Globus pallidus (tissue), 1 donor: ENCODE measurements at places on chromosomes 5 and 9.

GRCh38 chr5:105238561-105238960, 1676.0 kb upstream of the NUDT12 start:
- no peak for DNase-seq

DNA sequence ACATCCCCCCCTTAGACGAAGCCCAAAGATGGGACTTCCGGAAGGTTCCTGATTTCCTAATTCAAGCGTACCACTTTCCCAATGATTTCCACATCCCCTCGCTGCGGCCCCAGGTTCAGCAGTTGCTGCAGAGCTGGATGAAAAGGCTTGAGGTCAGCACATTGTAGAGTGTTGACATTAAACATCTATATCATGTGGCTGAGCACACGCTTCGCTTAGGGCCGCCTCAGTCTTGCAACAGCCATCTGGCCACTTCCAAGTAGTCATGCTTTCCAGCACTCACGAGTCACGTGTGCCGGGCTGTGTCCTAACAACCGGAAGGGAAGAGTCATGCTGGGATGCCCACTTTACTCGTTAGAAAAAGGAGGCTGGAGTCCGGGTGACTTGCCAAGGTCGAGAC, 340.6 kb upstream of the IRX4 start:
- no peak for DNase-seq

GRCh38 chr5:65213921-65214525, 267.7 kb downstream of the ADAMTS6 start:
- DNase-seq: no peak

DNA sequence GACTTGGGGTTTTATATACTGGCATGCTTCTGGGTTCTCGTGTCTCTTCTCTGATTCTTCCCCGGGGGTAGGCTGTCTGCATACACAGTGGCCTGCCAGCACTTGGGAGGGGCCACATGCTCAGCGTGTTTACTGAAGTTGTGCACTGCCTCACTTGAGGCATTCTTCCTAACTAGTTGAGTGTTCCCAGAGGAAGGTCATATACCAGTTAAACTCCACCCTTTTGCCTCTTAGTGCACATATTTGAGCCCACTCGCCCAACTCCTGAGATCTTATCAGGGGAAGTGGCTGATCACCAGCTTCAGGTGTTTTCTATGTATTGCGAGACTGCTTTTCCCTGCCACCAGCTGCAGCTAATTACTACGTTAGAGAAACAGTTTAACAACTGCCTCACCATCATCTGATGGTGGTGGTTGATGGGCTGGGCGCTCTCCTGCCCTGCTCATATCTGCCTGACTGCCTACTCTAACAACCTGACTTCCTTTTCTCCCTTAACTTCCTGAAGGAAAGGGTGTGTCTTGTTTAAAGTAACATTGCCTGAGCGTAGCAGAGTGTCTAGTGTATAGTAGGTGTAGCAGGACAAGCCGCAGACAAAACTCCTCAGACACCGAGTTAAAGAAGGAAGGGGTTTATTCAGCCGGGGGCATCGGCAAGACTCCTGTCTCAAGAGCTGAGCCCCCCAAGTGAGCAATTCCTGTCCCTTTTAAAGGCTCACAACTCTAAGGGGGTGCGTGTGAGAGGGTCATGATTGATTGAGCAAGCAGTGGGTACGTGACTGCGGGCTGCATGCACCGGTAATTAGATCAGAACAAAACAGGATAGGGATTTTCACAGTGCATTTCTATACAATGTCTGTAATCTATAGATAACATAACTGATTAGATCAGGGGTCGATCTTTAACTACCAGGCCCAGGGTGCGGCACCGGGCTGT, 60.1 kb upstream of the CLINT1 start:
- no peak for DNase-seq

DNA sequence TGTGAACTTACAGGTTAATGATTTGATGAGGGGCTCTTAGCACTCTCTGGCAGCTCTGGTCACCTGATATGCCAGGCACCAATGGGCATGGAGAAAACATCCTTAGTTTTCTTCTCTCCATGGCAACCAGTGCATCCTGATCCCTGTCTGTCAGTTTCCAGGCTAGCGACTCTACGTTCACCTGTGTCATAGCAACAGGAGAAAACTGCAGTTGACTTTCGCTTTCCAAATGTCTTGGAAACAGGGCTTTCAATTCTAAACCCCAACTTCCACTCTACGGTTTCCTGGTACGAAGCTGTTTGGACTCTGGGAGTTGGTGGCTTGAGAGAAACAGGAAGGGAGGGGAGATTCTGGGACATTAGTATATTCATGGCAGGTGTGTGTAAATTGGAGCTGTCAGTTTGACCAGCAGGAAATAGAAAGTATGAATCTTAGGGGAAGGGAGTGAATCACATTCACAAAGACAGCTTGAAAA, 74.4 kb downstream of the SLC28A3 start:
- no peak for DNase-seq

DNA sequence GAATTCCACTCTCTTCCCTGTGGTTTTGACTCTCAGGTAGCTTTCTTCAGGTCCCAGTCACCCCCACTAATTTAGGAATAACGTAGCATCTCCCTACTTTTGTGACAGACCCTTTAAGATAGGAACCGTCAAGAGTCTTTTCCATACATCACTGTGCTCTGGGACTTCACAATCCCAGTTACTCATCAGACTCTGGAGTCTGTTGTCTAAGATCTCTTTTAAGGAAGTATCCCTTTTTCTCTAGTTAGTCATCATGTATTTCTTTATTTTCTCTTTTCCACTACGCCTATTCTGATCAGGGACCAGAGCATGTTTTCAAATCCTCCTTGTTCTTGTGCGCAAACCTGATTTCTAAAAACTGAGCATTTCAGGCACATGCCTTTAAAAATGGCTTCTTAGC, 143.0 kb downstream of the GOLPH3 start:
- no peak for DNase-seq

GRCh38 chr5:163916861-163917260, 411.4 kb downstream of the MAT2B start:
- DNase-seq: no peak

DNA sequence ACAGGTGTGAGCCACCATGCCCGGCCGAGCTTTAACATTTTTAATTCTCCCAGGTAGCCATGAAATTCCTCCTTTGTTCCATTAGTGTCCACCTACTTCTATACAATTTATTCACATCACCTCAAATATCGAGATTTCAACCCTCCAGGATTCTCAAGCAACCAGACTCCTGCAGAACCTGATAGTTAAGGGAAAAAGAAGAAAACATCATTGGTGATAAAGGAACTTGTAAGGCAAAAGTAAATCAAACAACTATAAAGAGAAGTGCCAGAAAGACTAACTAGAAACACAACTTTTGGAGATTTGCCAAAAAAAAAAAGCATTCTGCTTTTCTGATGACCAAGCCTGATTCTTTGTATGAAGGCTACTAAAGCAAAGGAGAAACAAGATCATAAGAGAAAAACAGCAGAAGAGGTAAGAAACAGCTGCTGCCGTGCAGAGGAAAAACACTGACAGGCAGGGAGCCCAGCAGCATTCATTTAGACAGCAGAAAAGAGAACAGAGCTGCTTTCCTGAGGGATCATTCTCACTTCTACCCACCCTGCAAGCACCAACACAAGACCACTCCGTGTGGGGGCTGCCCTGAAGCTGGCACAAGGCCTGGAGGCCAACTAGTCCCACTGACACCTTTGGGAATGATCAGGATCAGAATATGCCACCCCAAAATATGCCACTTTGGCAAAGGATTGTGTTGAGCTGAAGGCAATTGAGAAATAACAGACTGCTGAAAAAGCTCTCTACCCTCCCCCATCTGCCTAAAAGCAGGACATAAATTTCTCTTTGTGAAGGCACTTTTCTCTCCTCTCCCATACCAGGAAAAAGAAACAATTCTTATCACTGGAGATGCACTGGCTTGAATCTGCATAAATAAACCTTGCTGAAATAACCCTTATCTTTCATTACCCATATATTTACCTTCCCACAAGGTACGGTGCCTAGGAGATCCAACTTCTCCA, 75.1 kb downstream of the ALDH7A1 start:
- peak; percentile 29 for DNase-seq

- no peak for DNase-seq
Measured at GRCh38 chr5:94397508-94397907, 220.9 kb downstream of the KIAA0825 start.

DNA sequence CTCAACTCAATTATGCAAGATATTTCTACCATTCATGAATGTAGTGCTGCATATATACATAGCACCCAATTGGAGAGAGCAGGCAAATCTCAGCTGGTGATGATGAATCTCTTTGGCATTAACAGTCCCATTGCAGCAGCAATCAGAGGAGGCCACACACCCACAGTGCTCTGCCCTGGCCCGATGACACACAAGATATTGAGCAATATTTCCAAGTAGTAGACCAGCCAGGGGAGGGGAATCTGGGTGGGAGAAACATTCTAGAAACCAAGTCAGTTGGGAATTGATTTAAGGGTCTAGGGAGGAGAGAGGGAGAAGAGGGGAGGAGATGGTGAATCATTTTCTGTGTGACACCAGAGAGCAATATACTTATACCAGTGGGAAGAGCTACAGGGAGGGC, 14.9 kb upstream of the C5orf63 start:
- DNase-seq: no peak

- DNase-seq: no peak
Measured at GRCh38 chr5:171093598-171093997, 215.4 kb upstream of the TLX3 start.

DNA sequence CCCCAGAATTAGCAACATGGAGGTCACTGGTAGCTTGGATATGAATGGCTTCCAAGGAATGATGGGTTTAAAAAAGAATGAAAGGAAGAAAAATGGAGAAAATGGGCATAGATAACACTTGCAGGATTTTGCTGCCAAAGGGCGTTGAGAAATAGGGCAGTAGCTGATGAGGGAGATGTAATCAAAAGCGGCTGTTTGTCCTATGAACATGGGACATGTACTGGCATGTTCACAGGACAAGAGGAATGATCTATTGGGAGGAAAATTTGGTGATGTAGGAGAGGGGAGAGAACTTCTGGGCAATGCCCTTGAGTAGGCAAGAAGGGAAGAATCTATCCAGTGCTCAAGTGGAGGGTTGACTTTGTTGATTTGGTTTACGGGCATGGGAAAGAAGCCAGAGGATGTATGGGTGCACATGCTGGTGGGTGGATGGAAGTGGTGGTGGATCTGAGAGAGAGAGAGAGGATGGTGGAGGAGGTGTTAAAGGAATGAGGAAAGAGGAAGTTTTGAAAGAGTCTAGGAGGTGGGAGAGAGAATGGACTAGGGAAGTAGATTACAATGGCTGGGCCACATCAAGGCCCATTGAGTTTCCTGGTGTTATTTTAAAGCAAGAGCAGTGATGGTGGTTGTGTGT, 115.1 kb upstream of the MVB12B start:
- DNase-seq: no peak

GRCh38 chr5:15574806-15575325, 74.9 kb downstream of the FBXL7 start:
- DNase-seq: peak; percentile 26

DNA sequence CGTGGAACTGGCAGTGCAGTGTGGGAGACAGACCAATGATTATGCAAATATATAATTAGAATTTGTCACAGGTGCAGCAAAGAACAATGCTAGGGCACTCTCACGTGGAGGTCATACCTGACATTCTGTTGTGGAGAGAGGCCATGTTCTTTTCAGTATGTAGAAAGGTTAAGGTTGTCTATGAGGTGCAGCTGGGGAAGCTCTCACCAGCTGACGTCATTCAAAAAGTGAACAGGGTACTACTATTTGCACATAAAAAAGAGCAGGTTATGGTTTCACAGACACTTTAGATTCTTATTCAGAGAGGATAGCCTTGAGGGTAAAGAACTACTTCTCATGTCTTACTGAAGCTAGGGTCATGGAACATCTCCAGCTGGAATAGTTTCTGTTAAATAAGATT, 19.1 kb downstream of the SH3GL2 start:
- no peak for DNase-seq

- peak; percentile 22 for DNase-seq
Measured at GRCh38 chr5:122312591-122313406, 762 bp downstream of the SNCAIP start.

GRCh38 chr9:18720691-18721090, 246.7 kb downstream of the ADAMTSL1 start:
- DNase-seq: no peak

GRCh38 chr9:70120834-70121510, 77.3 kb downstream of the MAMDC2 start:
- DNase-seq: no peak

- DNase-seq: no peak
Measured at GRCh38 chr5:164934561-164934960, 1429.1 kb downstream of the MAT2B start.

- no peak for DNase-seq
Measured at GRCh38 chr9:4986783-4987182, 1.7 kb downstream of the JAK2 start.

GRCh38 chr9:16184964-16185646, 632.3 kb downstream of the CCDC171 start:
- no peak for DNase-seq

DNA sequence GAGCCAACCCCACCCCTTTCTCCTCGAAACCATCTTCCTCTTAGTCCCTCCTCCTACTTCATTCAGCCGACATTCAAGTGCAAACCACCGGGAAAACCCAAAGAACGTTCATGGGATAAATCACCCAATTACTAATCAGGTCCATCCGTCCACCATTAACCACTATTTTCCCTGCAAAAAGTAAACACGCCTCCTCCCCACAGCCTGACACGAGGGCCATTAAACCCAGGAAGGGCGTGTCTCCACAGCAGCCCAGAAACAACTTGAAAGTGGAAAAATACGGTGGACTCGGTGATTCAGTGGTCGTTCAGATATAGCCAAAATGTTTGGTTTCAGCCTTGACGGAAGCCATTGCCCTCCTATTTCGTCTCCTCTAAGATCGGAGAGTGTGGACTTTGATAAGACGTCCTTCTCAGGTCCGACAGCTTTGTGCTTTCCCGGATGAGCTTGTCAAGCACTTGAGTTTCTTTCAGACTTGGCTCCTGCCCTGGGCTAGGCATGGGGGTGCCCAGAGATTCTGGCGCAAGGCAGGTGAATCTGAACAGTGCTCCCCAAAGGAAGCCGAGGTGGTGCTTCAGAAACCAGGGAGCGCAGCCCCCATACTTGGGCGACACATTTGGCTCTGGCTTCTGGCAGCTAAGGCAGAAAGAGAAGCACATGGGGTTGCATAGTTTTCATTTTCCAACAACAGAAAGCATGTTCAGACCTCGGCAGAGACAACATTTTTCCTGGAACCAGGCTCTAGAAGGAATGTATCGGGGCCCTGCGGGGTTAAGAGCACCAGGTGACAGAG, 56.6 kb downstream of the SMIM23 start:
- no peak for DNase-seq

DNA sequence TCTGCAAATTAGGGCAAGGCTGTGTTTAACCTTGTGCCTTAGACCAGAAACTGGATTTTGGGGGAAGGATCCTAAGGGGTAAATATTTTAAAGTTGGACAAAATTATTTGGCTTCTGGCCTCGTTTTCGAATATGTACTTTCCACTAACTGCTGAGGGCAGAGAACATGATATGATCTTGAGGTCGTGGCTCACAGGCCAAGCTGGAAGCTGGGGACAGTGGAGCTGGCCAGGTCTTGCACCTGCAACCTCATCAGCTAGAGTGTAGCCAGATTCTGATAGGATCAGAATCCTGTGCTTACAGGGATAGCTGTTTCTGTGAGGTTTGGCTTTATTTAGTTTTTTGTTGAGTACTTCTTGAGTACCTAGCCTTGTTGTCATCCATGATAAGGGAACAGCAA, 24.9 kb downstream of the MAN2A1 start:
- DNase-seq: no peak
